ENCODE measurements at places on chromosomes 3 and 15.
A peak's percentile ranks its signal among the peaks of the same experiment; 100 is the strongest.

DNA sequence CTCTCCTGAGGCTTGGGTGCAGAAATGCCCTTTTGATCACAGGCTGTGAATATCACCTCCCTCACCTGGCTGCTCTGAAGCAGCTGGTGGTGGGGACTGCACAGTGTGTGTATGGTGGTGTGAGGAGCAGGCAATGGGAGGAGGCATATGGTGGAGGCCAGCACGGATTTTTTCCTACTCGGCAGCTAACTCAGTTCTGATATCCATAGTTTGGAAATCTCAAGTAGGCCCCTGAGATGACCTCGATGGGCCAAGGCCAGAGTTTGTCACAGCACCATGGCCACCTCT lies 21.3 kb upstream of the CXCR6 start:
- DNase-seq, result no peak

DNA sequence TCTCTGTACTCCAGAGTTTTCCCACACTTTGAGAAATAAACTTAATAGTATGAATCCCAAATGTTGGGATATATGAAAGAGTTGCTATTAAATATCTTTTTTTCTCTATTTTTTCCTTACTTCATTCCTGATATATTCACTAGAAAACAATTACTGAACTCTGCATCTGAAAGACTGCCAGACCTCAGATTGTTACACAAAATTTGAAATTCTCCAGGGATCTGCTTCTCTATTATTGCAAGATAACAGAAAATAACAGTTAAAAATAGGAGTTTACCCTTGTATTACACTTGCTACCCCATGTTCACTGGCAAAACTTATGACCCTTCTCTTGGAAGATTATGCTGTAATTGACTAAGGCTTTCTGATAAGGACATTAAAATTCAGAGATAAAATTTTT lies 11.7 kb upstream of the P3H2 start:
- DNase-seq, result no peak

DNA sequence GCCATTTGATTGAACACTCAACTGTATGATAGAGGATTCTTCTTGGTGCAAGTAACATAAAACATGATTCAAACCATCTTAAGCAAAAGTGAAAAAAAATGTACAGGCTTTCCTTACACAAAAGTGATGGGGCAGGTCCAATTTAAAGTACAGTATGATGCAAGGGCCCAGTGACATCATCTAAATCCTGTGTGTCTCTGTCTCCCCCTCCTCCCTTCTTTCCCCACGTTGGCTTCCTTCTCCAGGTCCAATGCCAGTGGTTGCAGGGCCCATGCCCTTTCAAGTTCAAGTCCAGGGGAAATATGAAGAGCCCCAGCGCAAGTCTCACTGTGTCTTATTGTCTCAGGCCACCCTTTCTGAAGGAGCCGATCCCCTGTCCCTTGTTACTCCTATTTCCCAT lies 332.3 kb downstream of the SHQ1 start:
- no peak for DNase-seq

- peak; percentile 37 for DNase-seq
Measured at GRCh38 chr3:15520185-15520584, 1.3 kb downstream of the COLQ start.

GRCh38 chr15:78044407-78045155 lies 32.9 kb downstream of the TBC1D2B start:
- DNase-seq, result no peak

DNA sequence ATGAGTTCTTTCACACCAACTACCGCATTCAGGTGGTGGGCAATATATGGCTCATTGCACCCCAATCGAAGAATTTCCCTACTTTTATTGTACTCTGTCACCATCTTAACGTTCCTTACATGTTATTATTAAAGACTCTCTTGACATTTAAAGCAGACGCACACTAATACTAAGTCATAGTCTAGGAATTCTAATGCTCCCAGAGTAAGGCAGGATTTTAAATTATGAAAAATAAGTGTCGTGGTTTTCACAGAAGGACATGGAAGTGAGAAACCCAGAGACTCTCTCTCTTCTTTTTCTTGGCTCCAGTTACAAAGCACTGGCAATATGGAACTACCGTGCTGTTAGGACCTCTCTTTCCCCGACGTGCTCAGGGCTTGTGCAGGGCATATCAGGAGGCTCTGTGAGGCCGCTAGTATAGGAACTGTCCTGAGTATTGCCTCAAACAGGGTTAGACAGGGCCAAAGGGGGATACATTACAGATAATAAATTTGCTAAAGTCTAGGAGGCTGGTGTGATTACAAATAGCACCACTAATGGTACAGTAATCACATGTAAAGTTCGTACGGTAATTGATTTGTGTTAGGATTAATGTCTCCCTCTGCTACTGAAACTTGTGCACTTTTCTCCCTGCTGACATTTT lies 590.8 kb downstream of the FOXP1 start:
- DNase-seq, result no peak

DNA sequence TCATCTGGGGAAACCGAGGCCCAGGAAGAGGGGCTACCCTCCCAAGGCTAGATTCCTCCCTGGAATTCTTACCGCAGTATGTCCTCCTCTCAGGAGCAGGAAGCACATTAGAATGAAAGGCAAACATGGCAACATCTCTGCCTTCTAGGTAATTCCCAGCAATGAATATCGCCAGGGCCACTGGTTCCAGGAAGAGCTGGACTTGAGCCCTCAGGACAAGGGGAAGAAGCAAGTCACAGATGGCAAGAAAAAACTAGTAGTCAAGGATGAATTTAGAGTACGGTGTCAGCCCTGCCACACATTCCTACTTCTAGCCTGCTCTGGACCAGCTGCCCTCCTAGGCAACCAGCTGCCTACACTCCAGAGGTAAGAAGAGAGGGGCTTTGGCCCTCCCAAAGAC lies 42.9 kb downstream of the MEGF11 start:
- no peak for DNase-seq

- DNase-seq, result peak; percentile 10
Measured at GRCh38 chr3:136818191-136818768, 646 bp upstream of the SLC35G2 start.

GRCh38 chr3:129026728-129027543 lies 25.8 kb downstream of the EFCC1 start:
- peak; percentile 96 for DNase-seq

GRCh38 chr3:156627946-156628569 lies 46.3 kb upstream of the TIPARP start:
- DNase-seq, result no peak

DNA sequence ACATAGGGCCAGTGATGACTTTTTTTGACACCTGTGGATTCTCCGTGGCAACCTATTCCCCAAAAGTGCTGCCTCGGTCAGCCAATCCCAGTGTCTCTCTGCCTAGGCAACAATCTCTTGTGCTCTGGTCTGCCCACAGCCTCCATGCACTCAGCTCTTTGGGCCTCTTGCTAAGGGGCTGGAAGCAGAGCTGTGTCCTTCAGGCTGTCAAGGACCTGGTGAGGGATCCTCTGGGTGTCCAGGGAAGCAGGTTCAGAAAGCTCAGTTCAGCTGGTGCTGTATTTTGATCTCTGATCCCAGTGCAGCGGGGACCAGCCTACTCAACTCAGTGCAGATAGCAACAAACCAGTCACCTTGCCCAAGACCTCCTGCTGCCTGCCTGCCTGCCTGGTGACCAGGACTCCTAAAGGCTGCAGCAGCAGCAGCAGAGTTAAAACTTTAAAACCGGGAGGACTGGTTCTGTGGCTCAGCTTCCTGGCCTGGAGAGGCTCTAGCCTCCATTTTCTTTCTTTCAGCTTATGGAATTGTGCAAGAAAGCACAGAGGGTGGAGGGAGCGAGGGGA lies 6.2 kb downstream of the PAK6 start:
- no peak for DNase-seq
